NCI-H187 (cell line): ENCODE measurements at places on chromosomes 12 and 14.

DNA sequence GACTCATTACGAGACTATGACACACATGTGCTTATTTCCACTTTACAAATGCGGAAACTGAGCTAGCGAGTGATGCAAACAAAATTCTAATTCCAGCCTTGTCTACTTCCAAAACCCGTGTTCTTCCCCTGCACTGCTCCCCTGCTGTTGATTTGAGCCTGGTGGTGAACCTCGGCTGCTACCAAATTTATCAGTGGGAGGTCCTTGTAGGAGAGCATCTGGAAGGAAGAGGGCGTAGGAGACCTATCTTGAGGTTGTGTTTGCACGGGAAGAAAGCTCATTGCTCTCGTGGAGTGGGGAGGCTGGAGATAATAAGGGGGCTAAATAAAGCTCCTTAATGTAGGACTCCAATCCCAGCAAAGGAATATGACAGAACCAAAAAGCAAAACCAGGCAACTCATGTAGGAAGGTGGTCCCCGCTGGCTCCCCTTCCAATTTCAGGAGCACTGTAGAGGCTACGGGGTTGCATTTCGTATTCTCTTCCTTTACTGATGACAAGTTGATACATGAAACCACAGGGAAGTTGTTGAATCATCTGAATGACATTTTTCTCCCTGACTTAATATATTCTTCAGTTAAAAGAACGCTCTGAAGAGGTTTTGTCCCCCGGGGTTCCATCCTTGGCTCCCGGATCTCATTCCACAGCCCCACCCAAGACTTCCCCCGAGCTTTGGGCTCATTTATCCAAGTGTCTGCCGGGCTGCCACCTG is 52.6 kb downstream of the FZD10 start:
- no peak for DNase-seq

DNA sequence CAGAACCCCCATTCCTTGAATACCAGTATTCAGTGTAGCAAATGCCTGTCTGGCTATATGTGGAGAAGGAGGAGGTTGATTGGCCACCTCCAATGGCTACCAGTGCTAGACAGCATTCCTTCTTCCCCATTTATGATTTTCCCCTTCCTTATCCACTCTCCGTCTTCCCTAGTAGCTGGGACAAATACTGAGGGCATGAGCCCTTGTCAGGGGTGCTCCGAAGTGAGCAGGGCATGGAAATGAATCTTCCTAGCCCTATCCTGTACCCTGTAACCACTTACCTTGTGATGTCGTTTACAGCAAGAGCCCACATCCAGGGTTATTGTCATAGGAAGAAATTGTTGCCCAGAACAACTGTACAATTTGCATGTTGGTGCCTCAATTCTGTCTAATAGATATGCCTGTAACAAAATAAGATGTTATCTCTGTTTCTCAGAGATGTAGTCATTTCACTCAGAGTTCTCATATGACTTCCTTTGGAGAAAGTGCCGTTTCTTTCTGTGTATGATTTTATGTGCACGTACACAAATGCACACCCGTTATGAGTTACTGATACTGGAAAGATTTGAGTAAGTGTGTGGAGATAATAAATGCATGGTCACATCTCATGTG is 423.7 kb downstream of the EGLN3 start:
- no peak for DNase-seq

GRCh38 chr12:111635524-111635923 is 36.4 kb upstream of the ATXN2 start:
- no peak for DNase-seq

GRCh38 chr12:67940780-67941243 is 48.4 kb upstream of the IFNG-AS1 start:
- DNase-seq = no peak

- no peak for DNase-seq
Observed at GRCh38 chr14:95619785-95620417, 66.3 kb upstream of the TCL1B start.

DNA sequence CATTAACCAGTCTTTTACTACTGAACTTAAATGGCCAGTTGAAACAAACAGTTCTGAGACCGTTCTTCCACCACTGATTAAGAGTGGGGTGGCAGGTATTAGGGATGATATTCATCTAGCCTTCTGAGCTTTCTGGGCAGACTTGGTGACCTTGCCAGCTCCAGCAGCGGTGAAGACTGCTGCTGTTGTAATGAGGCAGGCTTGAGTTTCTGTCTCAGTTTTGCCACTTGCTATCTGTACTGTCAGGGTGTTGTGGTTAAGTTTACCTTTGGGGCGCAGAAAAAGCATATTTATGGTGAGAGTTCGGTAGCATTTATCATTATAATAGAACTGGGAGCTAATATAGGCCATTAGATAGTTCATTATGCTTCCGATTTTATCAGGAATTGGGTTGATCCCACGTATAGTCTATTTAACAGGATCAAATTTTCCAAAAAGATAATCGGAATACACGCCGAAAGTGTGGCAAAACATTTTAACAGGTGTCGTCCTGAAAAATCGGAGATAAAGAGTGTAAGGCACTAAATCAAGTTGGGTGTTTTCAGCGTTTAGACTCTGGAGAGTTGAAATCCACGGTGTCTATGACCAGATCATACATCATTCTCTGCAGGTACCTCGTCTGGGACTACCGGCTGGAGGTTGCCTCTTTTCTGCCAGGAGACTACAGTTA is 688 bp upstream of the NECAP1 start:
- no peak for DNase-seq

DNA sequence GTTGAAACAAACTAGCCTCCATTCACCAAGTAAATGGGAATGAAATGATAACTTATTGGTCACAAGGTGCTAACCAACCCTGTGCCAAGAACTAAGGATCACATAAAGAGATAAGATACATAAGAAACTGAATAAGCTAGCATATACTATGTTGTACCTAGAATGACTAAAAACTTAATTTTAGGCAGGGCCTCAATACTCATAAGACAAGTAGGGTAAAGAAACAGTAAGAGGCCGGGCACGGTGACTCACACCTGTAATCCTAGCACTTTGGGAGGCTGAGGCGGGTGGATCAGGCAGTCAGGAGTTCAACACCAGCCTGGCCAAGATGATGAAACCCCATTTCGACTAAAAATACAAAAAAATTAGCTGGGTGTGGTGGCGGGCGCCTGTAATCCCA is 17.7 kb downstream of the GDF11 start:
- no peak for DNase-seq

- no peak for DNase-seq
Observed at GRCh38 chr14:65024957-65025356, 38.3 kb downstream of the FNTB start.

DNA sequence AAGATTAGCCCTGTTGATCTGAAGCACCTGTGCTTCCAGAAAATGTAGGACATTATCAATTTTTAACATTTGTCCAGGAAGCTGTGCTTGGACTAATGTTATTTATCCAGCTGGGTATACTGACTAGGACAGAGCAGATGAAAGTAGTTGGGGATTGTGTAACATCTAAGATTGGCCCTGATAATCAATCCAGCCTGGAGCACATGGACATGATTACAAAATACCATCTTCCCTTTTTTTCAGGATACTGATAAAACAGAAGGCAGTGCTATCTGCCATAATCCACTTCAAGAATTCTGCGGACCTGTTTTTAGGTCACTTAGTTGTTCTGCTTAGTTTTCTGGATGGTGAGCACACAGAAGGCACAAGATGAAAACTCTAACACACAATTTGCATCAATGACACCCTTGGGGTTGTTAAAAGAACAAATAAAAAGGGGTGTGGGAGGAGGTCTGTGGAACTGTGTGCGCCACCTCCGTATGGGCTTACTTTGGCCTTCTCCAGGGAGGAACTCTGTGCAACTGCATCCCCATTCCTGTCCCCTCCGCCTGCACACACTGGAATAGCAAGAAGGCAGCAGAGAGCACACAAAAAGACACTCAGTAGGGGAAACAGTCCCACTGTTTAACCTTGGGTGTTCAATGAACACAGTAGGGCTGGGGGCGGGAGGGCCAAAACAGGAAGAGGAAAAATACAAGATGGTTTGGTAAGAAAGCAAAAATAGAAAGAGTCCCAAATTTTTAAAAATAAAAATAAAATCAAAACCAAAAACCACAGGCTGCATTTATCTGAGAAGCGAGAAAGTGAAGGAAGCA is 31.1 kb upstream of the DUSP6 start:
- DNase-seq = no peak

DNA sequence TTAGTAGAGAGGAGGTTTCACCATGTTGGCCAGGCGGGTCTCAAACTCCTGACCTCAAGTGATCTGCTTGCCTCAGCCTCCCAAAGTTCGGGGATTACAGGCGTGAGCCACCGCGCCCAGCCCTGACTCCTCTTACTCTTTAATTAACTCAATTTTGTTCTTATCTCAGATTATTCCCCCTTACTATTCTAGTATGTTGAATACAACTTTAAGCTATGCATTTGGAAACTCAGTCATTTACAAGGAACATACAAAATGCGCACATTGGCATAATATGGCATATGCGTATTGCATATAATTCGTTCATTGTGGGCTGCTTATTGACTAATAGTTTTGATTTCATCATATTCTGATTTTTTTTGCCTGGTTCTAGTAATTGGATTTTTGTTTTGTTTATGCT is 10.8 kb upstream of the CD163 start:
- DNase-seq = no peak

GRCh38 chr12:108333898-108334699 is 5.0 kb downstream of the CMKLR1 start:
- no peak for DNase-seq

DNA sequence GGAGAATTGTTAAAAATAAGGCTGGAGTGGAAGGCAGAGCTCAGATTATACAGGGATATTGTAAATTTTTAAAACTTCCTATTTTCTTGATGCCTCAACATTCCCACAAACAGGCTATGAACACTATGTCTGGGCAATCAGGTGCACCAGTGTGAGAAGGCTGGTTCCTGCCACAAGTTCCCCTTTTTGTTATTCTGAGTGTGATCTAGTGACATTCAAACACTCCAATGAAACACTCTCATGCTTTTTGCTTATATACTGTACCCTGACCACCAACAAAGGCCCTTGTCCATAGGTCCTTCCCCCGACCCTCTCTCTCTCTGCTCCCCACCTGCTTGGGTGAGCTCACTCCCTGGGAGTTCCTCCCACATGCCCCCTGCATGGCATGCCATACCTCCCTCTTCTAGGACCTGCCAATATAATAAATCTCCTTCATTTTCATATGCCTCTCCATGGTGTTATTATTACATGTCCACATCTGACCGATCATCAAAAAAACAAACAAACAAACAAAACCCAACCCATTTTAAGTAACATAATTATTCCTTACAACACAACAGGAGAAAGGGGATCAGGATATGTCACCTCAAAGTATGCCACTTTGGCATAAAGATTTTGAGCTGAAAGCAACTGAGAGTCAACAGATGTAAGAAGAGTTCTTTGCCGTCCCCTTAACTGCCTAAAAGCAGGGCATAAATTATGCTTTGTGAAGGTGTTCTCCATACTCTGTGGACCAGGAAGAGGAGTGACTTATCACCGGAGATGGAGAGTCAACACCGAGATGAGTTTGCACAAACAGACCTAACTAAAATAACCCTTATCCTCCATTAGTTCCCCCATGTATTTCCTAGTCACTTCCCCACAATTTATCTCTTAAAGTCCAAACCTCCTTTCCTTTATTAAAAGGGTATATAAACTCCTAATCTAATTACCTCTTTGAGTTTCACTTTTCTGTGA is 42.5 kb upstream of the CATSPERB start:
- DNase-seq = no peak

DNA sequence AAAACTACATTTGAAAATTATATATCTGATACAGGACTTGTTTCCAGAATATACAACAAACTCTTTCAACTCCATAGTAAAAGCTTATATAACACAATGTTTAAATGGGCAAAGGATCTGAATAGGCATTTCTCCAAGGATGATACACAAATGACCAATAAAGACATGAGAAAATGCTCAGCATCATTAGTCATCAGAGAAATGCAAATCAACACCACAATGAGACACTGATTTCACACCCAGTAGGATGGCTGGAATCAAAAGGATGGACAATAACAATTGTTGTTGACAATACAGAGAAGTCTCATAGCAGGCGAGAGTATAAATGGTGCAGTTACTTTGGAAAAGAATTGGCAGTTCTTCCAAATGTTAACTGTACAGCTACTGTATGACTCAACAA is 394.9 kb downstream of the BCL11B start:
- no peak for DNase-seq

DNA sequence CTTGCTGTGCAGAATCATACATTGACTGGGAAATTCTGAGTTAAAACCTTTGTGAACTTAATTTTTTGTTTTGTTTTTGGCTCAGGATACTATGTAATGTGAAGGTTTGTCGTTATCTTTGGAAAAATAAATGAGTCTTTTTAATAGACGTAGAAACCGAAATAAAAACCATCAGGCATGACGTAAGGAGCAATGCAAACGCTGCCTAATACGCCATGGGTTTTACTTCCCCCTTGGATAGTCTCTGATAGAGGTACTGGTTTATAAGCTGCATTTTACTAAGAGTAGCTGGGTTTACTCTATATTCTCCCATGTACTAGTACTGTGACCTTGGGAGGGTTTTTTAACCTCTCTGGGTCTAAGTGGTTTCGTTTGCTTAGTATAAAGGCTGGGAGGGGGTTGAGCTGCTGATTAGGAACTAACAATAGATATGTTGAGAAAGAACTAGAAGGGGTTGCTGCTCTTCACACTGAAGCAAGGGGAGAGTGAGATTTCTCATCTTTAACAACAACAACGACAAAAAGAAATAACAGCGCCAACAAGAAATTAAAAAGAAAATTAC is 66.8 kb upstream of the SLCO1C1 start:
- DNase-seq = no peak

GRCh38 chr12:71011261-71011660 is 90.7 kb upstream of the PTPRR start:
- DNase-seq = no peak

- DNase-seq = no peak
Observed at GRCh38 chr12:7501031-7501588, 2.5 kb downstream of the CD163 start.

GRCh38 chr12:132014092-132014914 is 64.6 kb downstream of the EP400 start:
- no peak for DNase-seq

GRCh38 chr12:50261654-50262053 is 21.7 kb downstream of the LIMA1 start:
- no peak for DNase-seq

DNA sequence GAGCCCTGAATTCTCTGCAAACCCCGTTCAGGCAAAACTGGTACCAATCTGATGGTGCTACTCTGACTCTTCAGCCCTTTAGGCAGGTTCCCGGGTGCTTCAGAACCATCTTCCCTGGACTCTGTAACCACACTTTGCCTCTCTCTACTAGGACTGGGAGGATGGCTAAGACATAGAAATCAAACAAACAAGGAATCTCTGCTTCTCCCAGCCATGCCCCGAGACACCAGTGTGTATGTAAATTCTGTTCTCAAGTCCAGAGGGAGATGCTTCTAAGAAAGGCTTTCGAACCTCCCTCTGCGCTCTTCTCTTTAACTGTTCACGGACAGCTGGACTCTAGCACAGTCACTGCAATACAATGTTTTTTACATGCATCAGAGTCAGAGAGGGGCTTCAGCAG is 1.9 kb upstream of the KCNK10 start:
- no peak for DNase-seq

- DNase-seq = no peak
Observed at GRCh38 chr14:57418999-57419398, 28.6 kb downstream of the NAA30 start.
